ENCODE measurements at places on chromosomes 7 and 10.
A peak's percentile ranks its signal among the peaks of the same experiment; 100 is the strongest.

DNA sequence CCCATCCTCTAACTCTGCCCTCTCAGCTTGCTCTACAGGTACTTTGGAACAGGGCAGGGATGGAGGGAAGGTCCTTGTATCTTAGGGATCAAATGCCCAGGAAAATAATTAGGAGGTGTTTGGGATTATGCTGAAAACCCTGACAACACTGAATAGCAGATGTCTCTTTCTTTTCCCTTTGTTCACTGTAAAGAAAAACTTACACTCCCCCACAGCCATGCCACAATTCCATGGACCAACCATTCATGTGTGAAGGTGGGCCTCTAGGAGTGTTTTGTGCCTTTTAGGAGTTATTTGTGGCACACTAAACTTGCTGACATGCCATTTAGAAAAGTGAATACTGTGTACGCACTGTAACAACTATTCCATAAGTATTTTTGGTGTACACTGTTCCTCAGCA is 108.1 kb downstream of the SNX10 start:
- no peak for DNase-seq

DNA sequence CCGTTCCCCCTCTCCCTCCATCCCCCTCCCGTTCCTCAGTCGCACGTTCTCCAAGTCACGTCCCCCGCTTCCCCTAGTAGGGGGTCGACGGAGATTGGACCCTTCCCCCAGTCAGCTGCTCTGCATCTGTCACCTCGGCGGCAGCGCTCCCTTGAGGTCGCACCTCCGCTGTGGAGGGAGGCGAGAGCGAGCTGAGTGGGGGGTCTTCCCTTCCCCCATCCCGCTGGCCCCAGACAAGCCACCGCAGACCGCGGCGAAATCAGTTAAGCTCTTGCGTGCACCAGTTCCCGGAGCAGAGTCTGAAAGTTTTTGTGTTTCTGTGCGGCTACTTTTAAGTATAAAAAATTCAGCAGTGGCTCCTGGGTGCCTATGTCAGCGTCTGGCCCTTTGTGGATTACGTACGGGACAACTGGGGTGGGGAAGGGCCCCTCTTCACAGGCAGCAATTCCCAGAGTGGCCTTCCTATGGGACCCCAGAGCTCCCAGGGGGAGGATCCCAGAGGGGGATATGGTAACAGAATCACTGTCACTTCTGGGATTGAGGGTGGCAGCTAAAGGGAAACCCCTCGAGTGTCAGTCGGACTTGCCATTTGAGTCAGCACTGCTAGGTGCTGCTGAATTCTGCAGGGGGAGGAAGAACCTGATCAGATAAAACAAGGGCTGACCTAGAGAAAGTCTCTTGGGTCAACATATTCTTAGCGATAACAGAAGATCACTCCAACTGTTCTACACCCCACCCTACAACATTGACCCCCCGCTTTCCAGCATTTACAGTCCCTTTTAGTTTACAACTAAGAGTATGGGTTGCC is 12.5 kb upstream of the DDIT4 start:
- DNase-seq: peak; percentile 76

DNA sequence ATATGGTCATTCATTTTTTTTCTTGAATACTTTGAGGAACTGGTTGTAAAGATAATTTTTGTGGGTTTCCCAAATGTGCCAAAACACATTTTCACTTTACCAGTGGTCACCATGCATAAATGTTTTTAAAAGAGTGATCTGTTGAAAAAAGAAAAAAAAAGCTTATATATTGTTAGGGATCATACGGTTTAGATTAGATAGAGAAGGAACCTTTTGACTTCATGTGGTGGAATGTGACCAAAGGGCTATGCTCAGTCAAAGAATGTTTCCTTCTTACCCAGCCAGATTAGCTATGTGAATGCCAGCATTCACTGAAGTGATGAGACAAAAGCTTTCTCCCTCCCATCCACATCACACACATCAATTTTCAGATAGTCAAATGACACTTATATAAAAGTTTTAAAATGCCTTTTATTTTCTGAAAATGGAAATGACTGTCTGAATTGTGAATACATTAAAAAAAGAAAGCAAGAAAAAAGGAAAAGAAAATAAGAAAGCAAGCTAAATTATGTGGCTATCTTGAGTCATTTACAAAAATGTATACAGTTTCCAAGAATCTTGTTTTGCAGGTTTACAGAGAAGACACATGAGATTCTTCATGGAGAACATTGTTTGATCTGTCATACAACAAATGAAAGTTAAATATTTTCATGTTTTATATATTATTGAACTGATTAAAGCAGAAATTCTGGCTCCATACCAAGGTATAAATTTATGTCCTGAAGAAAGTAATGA is 8.6 kb upstream of the CPED1 start:
- DNase-seq: no peak

- no peak for DNase-seq
These were observed 25.3 kb downstream of the EPHB4 start for GRCh38 chr7:100801833-100802568.

- no peak for DNase-seq
These were observed 114.5 kb downstream of the GRID1 start for GRCh38 chr10:86252079-86252478.

DNA sequence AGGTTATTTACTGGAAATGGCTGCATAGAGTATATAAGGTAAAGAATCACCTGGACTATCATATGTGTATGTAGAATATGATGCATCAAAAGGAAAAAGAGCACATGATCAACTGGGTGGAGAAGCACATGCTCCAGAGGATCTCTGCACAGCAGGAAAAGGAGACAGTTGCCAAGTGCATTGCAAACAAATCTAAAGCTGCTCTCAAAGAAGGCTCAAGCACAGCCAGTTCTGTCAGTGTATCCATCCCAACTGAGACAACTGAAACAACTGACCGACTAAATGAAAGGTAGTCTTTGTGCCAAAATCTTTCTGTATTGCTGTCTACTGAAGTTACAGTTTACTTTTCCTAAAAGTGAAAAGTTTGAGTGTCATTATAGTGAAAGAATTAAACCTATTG is 83.2 kb upstream of the SGCE start:
- no peak for DNase-seq

GRCh38 chr10:91590904-91591796 is 41.7 kb downstream of the PPP1R3C start:
- no peak for DNase-seq

GRCh38 chr7:1130021-1130990 is 29.7 kb downstream of the ZFAND2A start:
- no peak for DNase-seq

DNA sequence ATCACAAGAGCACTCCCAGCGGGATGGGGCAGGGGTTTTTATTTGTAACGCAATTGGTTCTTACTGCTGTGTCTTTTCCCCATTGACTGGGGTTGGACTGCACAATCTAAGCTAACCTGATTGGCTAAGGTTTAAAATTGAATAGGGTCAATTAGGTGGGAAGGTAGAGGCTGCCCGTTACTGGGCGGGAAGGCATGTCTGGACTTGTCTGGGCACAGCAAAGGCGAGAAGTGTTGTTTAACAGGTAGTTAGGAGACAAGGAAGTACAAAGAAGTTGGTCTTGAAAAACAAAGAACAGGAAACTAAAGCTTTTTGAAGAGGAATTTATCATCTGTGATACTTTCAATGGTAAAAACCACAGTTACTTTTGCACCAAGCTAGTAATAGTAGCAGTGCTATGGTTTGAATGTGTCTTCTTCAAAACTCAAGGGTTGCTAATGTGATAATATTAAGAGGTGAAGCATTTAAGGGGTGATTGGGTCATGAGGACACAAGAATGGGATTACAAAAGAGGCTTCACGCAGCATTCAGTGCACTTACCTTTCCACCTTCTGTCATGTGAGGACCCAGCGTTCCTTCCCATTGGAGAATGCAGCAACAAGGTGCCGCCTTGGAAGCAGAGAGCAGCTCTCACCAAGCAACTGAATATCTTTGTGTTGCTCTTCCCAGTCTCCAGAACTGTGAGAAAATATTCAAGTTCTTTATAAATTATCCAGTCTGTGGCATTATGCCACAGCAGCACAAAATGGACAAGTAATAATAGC is 875.5 kb upstream of the SORCS1 start:
- no peak for DNase-seq

GRCh38 chr7:149791-150636 is 42.4 kb upstream of the FAM20C start:
- DNase-seq: peak; percentile 58

GRCh38 chr10:11604865-11605650 is 6.4 kb downstream of the USP6NL start:
- no peak for DNase-seq

DNA sequence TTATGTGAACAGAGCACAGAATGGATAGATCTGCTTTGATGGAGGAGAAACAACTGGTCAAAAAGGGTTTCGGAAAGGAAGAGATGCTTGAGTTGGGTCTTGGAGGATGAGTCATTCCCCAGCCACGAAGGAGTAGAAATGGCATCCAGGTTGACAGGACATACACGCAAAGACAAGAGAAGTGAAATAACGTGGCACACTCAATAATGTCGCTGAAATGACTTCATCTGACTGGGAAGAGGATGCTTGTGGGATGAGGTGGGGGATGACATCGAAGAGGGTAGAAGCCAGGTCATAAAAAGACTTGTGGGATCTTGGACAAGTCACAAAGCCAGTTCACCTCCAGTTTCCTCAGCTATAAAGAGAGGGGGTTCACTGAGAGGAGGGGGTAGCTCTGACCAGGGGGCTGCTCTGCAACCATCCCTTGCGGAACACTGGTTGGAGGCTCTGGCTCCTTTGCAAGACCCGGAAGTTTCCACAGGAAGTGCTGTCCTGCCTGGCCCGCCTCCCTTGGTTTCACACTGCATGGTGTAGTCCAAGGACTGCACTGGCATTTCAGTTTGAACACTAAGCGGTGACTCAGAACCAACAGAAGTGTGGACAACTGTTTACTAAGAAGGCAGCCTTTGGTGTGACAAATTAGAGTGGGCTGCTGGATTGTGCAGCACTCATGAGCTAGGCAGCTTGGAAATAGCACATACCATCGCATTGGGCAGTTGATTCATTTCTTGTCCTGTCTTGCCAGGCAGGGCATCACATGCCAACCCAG is 189.9 kb upstream of the ADO start:
- peak; percentile 54 for DNase-seq

GRCh38 chr10:49309691-49310411 is 10.9 kb downstream of the C10orf71 start:
- no peak for DNase-seq

DNA sequence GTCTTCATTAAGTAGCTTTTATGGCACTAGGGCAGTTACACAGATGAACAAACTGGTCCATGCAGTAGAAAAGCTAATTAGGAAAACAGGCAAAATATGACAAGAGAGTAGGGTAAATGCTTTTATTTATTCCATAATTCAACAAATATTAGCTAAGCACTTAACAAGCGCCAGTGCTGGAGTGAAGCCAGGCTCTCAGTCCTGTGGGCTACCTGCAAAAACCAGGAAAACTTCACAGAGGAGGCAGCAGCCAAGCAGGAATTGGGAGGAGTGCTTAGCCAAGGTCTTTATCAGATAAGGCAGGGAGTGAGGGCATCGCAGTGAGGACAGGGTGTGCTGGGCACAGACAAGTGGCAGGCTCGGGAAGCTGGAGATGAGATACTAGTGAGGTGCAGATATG is 4.9 kb upstream of the KAT6B start:
- DNase-seq: no peak

- DNase-seq: no peak
These were observed 4.6 kb upstream of the SPOCK2 start for GRCh38 chr10:72092987-72093386.

DNA sequence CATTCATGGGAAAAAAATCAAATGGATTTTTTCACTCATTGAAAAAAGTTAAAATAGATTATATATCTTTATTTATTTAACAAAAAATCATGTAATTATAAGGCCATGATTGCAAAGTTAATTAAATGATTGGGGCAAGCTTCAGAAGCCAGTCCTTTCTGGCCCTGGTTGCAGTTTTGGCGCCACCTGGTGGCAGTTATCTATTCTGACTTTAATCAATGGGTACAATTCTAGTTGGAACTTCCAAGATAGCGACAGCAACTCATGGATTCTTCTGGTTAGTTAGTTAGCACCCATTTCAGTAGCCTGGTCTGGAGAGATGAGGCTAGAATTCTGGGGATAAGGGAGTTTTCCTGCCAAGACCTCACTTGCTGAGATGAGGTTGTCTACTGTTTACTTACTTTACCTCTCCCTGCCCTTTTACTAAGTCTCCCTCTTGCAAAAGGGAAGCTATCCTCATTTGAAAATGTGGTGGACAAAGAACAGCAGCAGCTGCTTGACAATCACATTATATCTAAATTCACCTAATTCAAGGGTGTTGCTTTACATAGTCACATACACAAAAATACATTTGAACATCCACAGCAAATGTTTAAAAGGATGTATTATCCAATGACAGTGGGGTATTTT is 42.3 kb downstream of the NOC3L start:
- DNase-seq: peak; percentile 78

DNA sequence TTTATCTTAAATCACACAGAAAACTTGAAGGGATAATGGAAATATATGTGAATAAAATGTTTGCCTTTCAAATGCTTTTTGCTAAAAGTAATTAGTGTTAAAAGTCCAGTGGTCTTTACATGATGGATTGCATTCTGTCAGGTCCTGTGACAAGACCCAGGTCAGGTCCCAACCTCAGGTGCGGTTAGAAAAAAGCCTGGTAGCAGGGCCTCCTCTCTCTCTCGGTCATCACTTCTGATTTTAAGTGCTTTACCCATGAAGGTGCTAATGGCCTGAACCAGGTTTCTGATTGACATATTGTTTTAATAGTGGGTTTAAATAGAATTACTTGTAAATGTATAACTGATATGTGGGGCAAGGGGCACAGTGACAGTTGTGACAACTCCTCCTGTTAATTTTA is 736.3 kb downstream of the POM121L12 start:
- DNase-seq: no peak

- peak; percentile 56 for DNase-seq
These were observed 1.1 kb upstream of the TRIP6 start for GRCh38 chr7:100865938-100866728.

DNA sequence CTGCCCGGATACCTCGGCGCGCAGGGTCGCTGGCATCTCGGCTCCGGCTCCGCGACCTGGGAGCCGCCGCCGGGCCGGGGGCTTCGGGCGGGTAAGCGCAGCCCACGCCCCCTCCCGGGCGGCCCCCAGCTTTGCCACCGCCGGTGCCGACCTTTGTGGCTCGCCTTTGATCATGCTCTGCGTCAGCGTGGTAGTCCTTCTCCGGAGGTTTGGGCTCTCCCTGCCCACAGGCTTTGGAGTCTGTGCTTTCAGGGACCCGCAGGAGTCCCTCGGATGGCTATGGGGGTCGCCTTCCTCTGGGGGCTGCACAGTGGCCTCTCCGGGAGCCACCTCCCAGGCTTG is 7.3 kb downstream of the ATP6V1F start:
- DNase-seq: peak; percentile 29

DNA sequence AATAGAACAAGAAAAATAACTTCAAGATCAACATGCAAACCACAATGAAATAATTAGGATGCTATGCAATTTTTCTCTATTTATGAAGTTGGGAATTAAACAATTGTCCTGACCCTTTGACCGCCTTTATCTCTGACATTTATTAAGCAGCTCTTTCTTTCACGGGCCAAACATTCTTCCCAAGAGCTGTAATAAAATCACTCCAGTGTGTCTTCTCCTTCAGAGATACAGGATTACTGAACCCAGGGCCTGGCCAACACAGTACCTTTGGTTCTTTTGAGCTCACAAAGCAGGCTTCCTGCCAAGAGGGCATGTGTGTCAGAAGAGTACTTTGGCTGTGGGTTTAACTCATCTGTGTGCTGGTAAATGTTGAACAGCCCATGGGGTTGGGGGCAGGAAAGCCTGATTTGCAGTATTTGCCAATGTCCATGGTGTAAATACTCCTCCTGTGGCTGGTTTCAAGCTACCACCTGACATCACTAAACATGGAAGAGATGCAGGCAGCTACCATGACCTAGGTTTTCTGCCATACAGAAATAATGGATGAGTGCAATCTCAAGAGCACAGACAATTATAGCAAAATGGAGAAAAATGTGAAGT is 121.7 kb downstream of the FANK1 start:
- DNase-seq: no peak

GRCh38 chr7:8921807-8922206 is 488.4 kb downstream of the NXPH1 start:
- DNase-seq: no peak
